ENCODE measurements at places on chromosomes 3 and 15. TPM values are rescaled to one million over a fixed set of nuclear protein-coding genes. Genes with fewer than 3 reads are reported as not detected.

Gene COLQ
- 1.3 TPM for total RNA-seq

Gene ZBTB47
- 5.0 TPM for total RNA-seq

DNA sequence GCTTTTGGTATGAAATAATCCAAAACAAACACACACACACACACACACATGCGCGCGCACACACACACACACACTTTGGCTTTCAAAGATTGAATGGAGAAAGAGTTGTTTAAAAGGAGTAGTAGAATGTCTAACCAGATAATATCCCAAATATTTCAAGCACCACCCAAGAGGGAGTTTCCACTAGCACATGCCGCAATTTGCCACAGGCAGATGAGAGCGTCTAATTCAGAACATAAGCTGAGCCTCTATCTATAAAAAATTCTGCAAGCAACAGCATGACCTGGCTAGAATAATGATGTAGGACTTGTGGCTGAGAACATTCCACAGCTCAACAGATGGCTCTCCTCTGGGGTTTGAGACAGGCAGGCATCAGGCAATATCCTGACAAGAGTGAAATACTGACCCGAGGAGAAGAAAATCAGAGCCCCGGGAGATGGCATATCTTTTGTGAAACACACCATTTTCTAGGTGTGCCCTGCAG lies 302.5 kb upstream of the GADL1 start:
- DNase-seq, result no peak

GRCh38 chr3:32641356-32641755 lies 43.6 kb upstream of the CNOT10 start:
- no peak for DNase-seq

- no peak for DNase-seq
These were observed 28.0 kb upstream of the RNF7 start for GRCh38 chr3:141710121-141710520.

Gene PLSCR2
- total RNA-seq, result not detected

DNA sequence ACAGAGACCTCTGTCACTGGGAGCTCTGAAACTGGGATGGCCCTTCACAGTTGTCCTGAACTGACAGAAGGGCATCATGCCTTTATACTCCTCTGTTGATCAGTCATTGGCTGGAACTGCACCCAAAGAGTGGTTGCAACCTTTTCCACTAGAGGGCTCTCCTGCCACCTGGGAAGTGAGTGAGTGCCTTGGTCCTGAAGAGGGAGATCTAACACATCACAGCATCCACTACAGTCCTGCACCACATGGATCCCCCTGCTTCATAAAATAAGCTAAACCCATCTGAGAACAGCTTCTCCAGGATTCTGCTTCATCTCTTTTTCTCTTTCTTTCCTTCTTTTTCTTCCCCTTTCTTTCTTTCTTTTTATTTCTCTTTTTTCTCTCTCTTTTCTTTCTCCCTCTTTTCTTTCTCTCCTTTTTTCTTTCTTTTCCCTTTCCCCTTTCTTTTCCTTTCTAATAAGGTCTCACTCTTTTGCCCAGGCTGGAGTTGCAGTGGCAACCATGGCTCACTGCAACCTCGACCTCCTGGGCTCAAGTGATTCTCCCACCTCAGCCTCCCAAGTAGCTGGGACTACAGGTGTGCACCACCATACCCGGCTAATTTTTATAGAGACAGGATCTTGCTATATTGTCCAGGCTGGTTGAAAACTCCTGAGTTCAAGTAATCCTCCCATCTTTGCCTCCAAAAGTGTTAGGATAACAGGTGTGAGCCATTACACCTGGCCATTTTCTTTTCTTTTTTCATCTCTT lies 42.8 kb upstream of the RAF1 start:
- peak; percentile 71 for DNase-seq

- no peak for DNase-seq
These were observed 53.9 kb upstream of the NR2F2 start for GRCh38 chr15:96276438-96277210.

DNA sequence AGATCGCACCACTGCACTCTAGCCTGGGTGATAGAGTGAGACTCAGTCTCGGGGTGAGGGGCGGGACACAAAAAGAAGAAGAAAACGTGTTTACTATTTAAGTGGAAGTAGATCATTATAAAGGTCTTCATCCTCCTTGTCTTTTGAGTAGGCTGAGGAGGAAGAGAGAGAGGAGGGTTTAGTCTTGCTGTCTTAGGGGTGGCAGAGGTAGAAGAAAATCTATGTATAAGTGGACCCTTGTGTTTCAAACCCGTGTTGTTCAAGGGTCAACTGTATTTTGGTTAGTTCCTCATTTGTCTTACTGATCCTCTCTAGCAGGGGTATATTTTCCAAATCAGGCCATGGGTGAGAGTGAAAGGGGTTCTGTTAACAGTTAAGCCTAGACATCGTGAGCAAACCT lies 40.1 kb downstream of the TRIM71 start:
- DNase-seq, result no peak

All from left lobe of liver (tissue), 2 donors.